GM04504 (cell line): ENCODE measurements at places on chromosomes 7 and 10.

- DNase-seq = peak; percentile 87
Observed at GRCh38 chr10:24873281-24873683, 79.1 kb downstream of the PRTFDC1 start.

GRCh38 chr7:99990460-99990852 is 14.6 kb upstream of the AZGP1 start:
- DNase-seq = no peak

- no peak for DNase-seq
Observed at GRCh38 chr7:52030722-52031121, 714.1 kb upstream of the COBL start.

DNA sequence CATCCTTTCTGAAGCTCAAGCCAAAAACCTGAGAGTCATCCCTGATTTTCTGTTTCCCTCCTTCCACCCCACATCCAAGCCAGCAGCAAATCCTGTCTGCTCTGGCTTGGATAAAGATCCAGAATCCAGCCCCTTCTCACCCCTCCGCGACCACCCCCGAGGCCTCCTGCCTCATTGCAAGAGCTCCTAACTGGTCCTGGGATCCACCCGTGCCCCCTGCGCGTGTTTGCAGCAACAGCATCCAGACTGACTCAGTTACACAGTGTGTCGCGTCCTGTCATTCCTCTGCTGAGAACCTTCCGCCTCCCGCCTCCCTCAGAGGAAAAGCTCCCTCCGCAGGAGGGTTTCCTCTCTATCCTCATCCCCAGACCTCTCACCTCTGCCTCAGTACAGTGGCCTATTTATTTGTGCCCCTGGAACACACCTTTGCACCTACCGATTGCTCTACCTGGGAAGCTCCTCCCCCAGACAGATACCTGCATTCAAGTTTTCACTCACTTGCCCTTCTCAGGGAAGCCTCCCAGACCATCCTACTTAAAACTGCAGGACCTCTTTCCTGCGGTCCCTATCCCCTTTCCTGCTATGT is 21.6 kb upstream of the GRID1 start:
- DNase-seq = no peak

- no peak for DNase-seq
Observed at GRCh38 chr10:95531994-95532399, 29.2 kb downstream of the SORBS1 start.

GRCh38 chr10:96235326-96236089 is 35.9 kb downstream of the BLNK start:
- no peak for DNase-seq

DNA sequence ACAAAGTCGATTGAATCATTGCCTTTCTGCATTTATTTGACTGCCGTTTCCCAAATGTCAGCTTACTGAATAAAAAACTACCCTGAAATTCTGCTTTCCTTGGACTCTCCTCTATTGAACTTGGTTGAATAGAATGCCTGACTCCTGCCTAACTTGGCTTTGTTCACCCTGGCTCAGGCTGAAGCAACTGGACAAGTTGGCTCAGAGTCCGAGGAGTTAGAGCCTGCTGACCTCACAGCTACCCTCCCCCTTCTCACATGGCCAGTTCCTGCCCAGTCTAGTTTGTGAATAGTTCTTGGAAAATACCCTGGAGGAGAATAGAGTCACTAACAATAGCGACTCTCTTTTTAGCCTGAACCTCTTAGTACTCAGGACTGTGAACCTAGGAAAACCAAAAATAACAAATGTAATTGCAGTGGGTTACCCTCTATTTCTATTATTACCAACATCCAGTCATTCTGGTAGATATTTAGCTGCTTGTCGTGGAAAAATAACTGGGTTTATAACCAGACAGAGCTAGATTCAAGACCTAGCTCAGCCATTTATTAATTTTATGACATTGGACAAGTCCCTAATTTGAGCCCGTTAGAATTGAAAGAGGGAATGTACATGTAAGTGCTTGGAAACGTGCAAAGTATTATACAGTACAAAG is 17.3 kb upstream of the NRBF2 start:
- DNase-seq = peak; percentile 87

DNA sequence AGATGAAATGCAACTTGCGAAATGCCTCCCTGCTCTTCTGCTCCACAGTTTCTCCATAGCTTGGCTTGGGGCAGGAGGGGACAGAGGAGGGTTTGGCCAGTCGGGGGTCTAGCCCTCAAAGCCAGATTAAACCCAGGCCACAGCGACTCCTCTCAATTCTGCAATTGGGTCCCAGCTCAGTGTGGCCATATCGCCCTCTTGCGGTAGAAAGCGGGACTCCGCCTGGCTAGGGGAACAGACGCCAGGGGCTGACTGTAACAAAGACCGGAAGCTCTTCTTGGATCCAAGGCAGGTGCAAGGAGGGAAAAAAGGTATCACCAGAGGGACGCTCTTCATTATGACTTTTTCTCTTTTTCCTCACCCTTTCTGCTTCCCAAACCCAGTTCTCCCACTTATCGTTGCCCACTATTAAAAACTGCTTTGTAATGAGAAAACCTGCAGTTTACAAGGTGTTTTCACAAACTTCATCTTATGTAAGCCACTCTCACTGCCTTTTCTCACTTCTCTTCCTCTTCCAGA is 36.6 kb upstream of the TNPO3 start:
- DNase-seq = peak; percentile 28

DNA sequence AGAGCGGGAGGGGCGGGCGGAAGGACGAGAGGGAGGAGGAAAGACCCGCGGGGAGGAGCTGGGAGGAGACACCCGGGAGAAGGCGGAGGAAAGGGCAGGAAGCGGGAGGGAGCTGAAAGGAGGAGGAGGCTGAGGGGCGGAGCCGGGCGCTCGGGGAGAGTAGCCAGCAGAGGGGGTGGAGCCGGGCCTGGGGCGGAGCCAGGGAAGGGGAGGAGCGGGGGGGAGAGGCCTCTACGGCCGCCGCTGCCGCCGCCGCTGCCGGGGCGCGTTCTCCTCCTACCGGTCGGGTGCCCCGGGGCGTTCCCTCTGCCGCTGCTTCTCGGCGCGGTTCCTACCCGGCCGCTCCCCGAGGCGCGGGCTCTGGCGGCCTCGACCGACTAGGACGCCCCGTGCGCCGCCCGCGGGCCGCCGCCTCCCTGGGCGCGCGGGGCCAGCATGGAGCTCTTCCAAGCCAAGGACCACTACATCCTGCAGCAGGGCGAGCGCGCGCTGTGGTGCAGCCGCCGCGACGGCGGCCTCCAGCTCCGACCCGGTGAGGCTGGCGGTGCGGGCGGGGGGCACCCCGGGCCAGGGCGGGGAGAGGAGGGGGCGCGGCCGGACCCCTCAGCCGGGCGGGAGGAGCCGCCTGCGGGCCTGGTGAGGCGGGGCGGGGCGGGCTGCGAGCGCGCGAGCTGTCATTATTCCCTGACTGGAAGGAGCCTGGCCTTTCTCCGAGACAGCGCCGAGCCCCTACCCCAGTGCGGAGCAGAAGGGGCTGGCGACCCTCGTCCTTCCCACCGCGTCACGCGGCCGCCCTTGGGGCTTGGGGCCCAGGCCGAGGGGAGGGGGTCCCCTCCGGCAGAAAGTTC is at the start of gene INPP5F:
TSS of gene INPP5F (plus strand) at position 223 of the 848 bp plus-strand sequence. CDS start at position 436, 213 bp downstream.
- DNase-seq = peak; percentile 98

DNA sequence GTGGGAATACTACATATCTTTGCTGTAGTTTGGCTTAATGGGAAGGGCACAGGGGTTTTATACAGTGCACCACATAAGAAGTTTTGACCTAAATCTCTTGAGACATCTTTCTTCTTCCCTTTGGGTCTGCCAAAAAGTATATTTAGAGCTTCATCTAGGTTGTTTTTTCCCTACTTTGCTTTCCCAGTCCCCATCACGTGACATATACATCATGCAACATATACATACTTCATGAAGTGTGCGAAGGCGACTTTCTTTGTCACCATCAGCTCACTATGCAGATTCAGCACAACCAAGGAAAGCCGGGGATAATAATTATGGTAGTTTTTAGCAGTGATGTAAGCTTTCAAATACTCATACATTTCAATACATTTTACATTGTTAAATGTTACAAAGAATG is 177.1 kb upstream of the PPP1R3A start:
- no peak for DNase-seq

DNA sequence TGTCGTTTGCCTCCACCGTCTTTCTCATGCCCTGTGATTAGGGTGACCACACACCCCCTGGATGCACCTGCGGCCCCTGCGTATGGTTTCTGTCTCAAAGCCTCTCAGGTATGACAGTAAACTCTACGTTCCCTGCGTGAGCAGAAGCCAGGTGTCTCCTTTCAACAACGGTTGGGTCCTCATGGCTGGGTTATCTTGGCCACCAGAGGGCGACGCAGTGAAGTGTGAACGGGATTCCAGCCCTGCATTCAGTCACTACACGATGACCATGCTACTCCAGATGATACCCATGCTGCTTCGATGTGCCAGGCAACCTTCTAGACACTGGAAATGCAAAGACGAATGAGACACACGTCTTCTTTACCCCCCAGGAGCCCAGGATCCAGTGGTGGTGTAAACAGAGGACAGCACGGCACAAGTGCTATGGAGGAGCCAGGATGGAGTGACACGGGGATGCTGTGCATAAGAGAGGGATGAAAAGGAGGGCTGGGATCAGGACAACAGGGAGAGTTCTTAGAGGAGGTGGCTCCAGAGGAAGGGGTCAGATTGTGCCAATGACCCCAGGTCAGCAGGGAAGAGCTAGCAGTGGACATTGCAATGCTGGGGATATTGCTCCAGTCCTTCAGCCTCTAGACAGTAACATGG is 228.1 kb upstream of the PFKP start:
- no peak for DNase-seq

- DNase-seq = no peak
Observed at GRCh38 chr10:12482587-12482986, 133.2 kb downstream of the CAMK1D start.

DNA sequence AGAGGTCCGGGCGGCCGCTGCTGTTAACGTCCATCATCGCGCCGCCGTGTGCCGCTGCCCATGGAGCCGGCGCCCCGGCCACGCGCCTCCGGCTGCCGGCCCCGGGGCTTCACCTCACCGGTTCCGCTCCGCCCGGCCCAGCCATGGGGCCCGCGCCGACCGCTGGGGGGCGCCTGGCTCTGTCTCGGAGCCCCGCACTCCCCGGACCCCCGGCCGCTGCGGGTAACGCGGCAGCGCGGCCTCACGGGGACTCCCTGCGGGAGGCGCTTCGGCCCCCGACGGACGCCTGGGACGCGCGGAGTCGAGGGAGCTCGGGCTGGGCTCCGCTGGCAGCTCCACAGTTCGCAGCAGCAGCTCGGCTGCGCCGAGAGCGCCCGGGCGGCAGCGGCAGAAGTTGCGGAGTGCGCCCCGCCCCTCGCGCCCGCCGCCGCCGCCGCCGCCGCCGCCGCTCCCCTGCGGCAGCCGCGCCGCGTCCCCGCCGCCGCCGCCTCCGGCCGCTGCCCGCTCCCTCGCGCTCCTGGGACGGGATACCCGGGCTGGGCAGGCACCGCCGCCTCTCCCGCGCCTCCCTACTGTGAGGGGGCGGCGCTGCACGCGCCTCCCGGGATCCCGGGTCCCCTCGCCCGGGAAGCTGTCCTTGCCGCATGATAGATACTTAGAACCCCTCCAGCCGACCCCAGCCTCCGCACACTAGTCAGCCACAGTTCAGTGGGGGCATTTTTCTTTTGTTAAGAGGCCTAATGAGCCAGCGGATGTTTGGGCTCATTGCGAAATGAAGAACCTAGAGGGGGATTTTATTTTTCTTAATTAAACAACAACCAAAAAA is at the start of gene HTR7:
TSS of gene HTR7 (minus strand) at position 405 of the 826 bp plus-strand sequence. CDS start at position 37, 368 bp downstream.
- peak; percentile 13 for DNase-seq

DNA sequence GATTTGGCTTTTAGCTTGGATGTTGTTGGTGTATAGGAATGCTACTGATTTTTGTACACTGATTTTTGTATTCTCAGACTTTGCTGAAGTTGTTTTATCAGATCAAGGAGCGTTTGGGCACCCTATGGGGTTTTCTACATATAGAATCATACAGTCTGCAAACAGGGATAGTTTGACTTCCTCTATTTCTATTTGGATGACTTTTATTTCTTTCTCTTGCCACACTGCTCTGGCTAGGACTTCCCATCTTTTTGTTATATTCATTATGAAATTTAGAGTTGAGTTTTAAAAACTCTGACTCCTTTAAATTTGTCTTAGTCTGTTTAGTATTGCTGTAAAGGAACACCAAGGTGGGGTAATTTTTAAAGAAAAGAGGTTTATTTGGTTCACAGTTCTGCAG is 4.7 kb downstream of the ZNF786 start:
- DNase-seq = no peak

DNA sequence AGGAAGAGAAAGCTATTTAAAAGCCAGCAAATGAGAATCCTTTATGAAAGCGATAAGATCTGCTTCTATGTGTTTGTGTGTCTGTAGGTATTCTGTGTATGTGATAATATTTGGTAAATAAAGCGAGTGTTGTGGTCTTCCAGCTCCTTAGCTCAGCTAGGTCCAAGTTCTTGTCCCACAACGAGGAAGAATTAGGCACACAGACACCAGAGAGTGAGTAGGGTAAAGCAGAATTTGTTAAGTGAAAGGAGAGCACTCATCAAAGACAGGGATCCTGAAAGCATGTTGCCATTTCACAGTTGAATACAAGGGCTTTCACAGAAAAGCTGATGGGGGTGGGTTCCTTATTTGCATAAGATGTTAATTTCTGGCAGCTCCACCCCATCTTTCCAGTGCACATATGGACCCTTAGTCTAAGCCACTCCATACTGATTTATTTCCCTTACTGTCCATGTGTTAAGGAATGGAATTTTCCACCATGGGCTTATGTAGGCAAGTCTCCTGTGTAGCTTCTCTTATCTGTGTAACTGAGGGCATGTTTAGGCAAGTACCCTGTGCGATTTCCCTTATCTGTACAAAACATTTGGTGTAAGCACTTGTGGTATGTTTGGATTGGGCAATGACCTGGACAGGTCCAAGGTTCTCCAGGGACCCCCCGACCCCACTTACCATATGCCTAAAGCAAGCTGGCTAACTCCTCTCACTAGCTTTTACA is 165.9 kb upstream of the VIPR2 start:
- DNase-seq = no peak

DNA sequence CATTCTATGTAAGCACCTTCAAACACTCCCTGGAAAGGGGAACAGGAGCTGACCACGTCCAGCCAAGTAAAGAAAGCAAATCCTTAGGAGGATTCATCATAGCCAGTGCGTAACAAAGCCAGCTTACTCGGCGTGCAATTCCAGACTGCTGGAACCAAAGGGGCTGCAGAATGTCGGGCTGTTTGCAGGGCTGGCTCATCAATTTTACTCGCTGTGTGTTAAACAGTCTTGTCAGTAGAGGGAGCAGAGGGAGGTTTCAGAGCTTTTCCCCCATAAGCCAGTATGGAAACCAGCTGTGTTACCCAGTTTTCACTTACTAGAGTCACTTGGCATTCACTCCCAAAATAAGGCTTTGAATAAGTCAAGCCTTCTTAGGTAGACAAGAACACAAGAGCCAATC is 127.1 kb downstream of the KMT2E start:
- DNase-seq = peak; percentile 27
